ENCODE measurements at places on chromosomes 3 and 15. TPM values are rescaled to one million over a fixed set of nuclear protein-coding genes. Genes with fewer than 3 reads are reported as not detected.

The EPHA3 gene
- total RNA-seq = 28.8 TPM

The SNX22 gene
- total RNA-seq = 1.3 TPM

The SPINK8 gene
- not detected for total RNA-seq

DNA sequence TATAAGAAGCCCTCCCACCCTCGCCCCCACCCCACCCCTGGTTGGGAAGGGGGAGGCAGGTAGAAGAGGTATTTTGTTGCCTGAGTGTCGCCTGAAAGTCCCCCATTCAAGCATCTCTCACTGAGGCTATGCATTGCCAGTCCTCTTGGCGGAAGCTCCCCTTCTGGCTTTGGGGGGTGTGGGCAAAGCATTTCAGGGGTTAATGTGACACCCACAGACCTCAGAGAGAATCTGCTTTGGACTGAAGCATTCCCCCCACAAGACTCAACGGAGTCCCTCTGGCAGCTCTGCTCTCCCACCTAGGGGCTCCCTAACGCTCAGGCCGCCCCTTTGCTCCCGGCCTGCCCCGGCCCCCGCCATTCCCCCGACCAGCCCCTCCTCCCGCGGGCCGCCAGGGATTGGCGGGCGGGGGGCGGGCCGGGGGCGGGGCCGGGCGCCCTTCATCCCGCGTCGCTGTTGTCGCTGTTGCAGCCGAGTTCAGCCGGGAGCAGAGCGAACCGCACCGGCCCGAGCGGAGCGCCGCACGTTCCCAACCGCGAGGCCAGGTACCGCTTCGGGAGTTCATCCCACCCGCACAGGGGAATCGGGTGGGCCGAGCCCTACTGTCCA, at the start of gene SLC38A3:
Gene SLC38A3, plus strand, starts transcription at position 468 of the 609 bp plus-strand sequence. CDS start 8,929 bp downstream, outside the sequence.
- DNase-seq = peak; percentile 31
- H3K4me1 ChIP-seq = no peaks in the 10 kb centered on the region
- no peaks in the 10 kb centered on the region for H3K36me3 ChIP-seq
- H3K4me3 ChIP-seq = peak within 1 kb of the TSS; percentile 64

DNA sequence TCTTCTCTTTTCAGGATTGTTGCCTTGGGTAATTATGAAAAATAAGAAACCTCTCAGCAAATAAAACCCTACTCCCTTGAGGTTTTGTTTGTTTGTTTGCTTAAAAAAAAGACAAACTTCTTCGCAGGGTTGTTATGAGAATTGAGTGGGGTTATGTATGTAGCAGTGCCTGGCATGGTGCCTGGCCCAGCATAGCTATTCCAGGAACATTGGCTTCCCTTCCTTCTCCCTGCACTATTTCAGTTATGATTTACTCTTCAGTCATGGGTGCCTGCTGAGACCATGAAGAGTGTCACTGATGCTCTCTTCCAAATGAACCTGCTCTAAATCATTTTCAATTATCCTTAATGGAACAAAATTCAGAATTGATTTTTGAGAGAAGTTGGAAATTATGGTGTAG, 283.5 kb upstream of the ROPN1 start:
- no peak for DNase-seq
- no peaks in the 10 kb centered on the region for H3K36me3 ChIP-seq
- H3K4me3 ChIP-seq = no peak overlapping the region
- H3K4me1 ChIP-seq = no peaks in the 10 kb centered on the region
- H3K27ac ChIP-seq = no peak overlapping the region

DNA sequence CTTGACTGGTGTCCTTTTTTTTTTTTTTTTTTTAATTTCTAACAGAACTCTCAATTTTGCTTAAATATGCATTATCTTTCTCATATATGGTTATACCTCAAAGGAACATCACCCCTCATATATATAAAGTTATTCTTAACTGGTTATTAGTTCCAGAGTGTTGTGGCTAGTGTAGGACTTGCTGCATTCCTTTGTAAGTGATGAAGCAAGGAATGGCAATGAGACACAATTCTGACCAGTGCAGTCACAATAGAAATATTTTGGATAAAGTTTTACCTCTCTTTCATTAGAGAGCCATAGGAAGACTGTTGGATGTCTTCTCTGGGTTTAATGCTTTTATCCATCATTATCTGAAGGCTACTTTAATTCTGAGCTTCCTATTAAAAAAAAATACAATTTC, 75.5 kb upstream of the CBLB start:
- no peak overlapping the region for H3K27ac ChIP-seq
- no peak overlapping the region for H3K4me3 ChIP-seq
- no peaks in the 10 kb centered on the region for H3K27me3 ChIP-seq
- H3K36me3 ChIP-seq = no peaks in the 10 kb centered on the region
- H3K4me1 ChIP-seq = no peaks in the 10 kb centered on the region

- DNase-seq = no peak
- H3K36me3 ChIP-seq = no peaks in the 10 kb centered on the region
- peaks cover 1% of the 10 kb centered on the region for H3K27me3 ChIP-seq
- no peak overlapping the region for H3K4me3 ChIP-seq
These were observed 14.6 kb upstream of the FAM107A start for GRCh38 chr3:58591517-58592510.

- H3K4me1 ChIP-seq = peaks cover 10% of the 10 kb centered on the region
- H3K4me3 ChIP-seq = no peak overlapping the region
- DNase-seq = no peak
- no peak overlapping the region for H3K27ac ChIP-seq
- H3K27me3 ChIP-seq = peaks cover 21% of the 10 kb centered on the region
These were observed 57.6 kb downstream of the CLDN11 start for GRCh38 chr3:170476291-170476690.

- no peak overlapping the region for H3K27ac ChIP-seq
- H3K4me1 ChIP-seq = no peaks in the 10 kb centered on the region
- no peak for DNase-seq
- H3K27me3 ChIP-seq = peaks cover 14% of the 10 kb centered on the region
- H3K36me3 ChIP-seq = no peaks in the 10 kb centered on the region
These were observed 1.4 kb downstream of the CD200R1 start for GRCh38 chr3:112973325-112974177.

- H3K27me3 ChIP-seq = no peaks in the 10 kb centered on the region
- no peak overlapping the region for H3K4me3 ChIP-seq
- no peak overlapping the region for H3K27ac ChIP-seq
- H3K4me1 ChIP-seq = no peaks in the 10 kb centered on the region
These were observed 37.9 kb downstream of the TNK2 start for GRCh38 chr3:195870442-195870841.

DNA sequence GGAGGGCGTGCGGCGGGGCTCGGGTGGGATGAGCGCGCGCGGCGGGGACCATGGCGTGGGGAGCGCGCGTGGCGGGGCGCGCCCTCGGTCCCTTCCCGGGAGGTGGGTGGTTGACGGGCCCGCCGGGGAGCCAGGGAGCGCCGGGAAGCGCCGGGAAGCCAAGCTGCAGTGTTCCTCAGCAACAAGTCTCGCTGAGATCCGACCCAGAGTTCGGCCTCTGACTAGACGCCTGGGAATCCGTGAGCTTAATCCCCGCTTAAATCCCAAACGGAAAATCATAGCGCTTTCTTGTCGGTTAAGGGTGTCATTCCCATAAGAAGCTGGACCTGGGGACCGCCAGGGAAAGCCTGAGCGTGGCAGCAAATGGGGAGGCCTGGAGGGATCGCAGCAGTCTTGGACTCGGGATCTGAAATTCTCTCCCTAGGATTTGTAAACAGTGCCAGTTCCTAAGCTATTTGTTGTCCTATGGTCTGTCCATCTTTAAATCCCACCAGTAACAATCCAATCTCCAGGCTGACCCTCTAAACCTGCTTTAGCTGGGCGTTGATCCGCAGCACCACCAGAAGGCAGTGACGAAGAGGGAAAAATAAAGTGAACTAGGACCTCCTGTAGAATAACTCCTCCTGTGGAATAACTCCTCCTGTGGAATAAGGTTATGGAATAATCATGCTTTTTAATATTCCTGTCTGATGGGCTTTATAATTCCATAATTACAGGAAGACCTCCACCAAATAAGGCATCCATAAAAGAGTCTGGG, 570 bp upstream of the NEDD4 start:
- H3K36me3 ChIP-seq = peaks cover 62% of the 10 kb centered on the region
- peak overlapping the region; percentile 89 for H3K4me3 ChIP-seq
- DNase-seq = no peak
- H3K4me1 ChIP-seq = peaks cover 50% of the 10 kb centered on the region
- peak overlapping the region; percentile 86 for H3K27ac ChIP-seq

- H3K4me1 ChIP-seq = no peaks in the 10 kb centered on the region
- no peak for DNase-seq
- H3K27me3 ChIP-seq = peaks cover 21% of the 10 kb centered on the region
- no peak overlapping the region for H3K27ac ChIP-seq
- H3K36me3 ChIP-seq = no peaks in the 10 kb centered on the region
These were observed 105.1 kb downstream of the MEX3B start for GRCh38 chr15:81940467-81941451.

GRCh38 chr3:132800958-132801357, 78.7 kb upstream of the NPHP3 start:
- H3K4me3 ChIP-seq = no peak overlapping the region
- no peaks in the 10 kb centered on the region for H3K4me1 ChIP-seq
- peaks cover 9% of the 10 kb centered on the region for H3K27me3 ChIP-seq

DNA sequence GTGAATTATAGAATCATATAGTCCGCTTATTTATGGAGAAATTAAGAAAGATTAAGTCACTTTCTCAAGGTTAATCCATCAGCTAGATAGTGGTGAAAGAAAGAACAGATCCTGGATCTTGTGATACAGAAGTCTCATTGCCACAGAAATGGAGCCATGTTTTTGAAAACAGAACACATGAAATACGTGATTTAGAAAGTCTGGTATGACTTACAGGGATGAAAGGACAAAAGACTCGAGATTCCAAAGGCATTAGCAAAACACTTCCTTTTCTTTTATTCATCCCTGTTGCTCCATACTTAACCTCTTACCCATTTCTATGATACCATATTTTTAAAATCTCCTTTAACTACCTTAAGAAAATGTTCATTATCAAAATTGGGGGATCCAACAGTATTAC, 40.0 kb upstream of the TEX9 start:
- no peak for DNase-seq
- no peaks in the 10 kb centered on the region for H3K36me3 ChIP-seq
- H3K27ac ChIP-seq = no peak overlapping the region
- no peak overlapping the region for H3K4me3 ChIP-seq

DNA sequence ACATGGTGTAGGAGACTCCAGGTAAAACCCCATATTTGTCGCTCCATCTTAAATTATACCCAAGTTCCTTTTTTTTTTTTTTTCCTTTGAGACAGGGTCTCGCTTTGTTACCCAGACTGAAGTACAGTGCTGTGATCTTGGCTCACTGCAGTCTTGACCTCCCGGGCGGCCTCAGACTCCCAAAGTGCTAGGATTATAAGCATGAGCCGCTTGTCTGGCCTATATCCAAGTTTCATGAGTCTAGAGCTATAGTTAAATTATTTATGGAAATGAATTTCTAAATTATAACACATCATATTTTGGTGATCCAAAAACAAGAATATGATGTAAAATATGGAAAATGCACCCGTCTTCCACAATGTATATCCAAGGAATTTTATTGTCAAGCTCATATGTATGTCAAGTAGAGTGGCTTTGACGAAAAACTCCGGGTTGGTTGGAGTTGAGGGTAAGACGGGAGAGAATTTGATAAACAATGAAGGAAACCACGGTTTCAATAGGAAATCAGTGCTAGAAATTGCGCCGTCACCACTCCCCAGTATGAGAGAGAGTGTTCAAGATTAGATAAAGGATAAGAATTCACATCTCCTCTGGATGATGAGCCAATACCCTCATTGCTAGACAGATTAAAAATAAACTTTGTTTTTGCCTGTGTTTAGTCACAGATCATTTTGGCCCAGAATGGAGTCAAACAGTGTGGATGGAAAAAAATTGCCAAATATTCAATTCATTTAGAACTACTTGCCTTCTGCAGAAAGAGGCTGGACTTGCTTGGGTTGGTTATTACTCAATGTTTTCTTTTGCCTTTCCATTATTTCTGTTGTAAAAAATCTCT, 209.2 kb upstream of the NR2F2 start:
- no peaks in the 10 kb centered on the region for H3K27me3 ChIP-seq
- no peak overlapping the region for H3K27ac ChIP-seq
- DNase-seq = no peak

GRCh38 chr3:172272698-172273097, 175.6 kb downstream of the GHSR start:
- no peak overlapping the region for H3K4me3 ChIP-seq
- H3K4me1 ChIP-seq = peaks cover 46% of the 10 kb centered on the region
- DNase-seq = no peak
- H3K27me3 ChIP-seq = no peaks in the 10 kb centered on the region
- H3K36me3 ChIP-seq = peaks cover 74% of the 10 kb centered on the region

DNA sequence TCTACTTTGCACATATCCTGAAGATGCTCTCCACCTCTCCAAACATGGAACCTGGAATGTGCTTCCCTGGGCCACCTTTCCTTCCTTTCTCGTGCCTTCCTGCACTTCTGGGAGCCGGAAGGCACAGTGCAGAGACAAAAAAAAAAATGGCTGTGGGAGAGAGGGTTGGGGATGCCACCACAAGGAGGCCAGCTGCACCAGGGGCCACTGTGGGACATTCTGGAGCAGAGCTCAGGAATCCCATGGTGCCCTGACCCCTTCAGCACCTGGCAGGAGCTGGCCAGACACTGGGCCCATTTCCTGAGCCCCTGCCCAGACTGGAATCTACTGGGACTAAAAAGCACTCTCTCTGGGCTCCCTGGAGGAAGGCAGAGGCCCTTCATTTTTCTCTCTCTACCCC, 7.9 kb upstream of the BCL2L10 start:
- H3K27ac ChIP-seq = no peak overlapping the region
- no peak for DNase-seq
- H3K36me3 ChIP-seq = peaks cover 5% of the 10 kb centered on the region
- H3K4me3 ChIP-seq = no peak overlapping the region
- H3K4me1 ChIP-seq = peaks cover 14% of the 10 kb centered on the region
- H3K27me3 ChIP-seq = no peaks in the 10 kb centered on the region

DNA sequence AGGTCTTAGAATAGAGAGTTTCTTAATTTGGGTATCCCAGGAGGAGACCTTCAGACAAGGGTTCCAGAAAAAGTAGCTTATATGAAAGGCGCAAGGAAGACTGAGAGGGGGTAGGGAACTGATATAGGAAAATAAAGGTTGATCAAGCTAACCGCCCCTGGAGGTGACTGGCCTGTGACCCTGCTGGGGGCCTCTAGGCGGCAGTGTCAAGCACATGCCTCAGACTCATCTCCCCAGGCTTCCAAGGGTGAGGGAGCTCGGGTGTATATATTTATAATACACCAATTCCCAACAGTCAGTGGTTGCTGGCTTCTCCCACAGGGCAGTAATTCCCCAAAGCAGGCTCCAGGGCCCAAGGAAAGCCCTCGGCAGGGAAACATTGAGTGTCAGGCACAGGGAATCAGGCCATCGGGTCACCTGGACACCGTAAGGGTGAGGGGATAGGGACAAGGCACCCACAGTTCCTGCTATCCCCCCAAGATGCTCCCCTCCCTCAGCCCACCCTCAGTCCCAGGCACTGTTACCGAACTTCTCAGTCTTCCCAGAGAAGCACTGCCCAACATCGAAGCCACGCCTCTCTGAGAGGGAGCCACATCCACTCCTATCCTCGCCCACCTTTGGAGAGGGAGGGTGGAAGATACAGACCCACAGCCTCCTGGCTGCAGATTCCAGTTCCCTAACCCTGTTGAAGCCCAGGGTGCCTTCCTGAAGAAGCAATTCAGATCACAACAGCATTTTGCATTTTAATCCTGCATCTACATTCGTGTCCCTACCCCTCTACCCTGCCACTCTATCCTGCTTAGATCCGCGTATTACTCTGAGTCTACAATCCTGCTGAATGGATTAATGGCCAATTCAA, 19.5 kb upstream of the CAV3 start:
- H3K36me3 ChIP-seq = no peaks in the 10 kb centered on the region
- H3K4me1 ChIP-seq = no peaks in the 10 kb centered on the region
- H3K27ac ChIP-seq = no peak overlapping the region
- peak; percentile 14 for DNase-seq
- H3K27me3 ChIP-seq = peaks cover 51% of the 10 kb centered on the region
- H3K4me3 ChIP-seq = no peak overlapping the region

- no peaks in the 10 kb centered on the region for H3K27me3 ChIP-seq
- peak overlapping the region; percentile 6 for H3K4me3 ChIP-seq
- H3K27ac ChIP-seq = peak overlapping the region; percentile 88
- peak; percentile 50 for DNase-seq
- peaks cover 51% of the 10 kb centered on the region for H3K36me3 ChIP-seq
These were observed 36.8 kb upstream of the MAP3K13 start for GRCh38 chr3:185325946-185326791.
